CD4-positive, alpha-beta T cell (primary cell): ENCODE measurements at places on chromosomes 5 and 9.

GRCh38 chr9:96486386-96487028 lies 36.5 kb downstream of the HABP4 start:
- H3K4me1 ChIP-seq: no peaks in the 10 kb centered on the region
- H3K27ac ChIP-seq: no peak overlapping the region
- H3K36me3 ChIP-seq: peaks cover 69% of the 10 kb centered on the region
- H3K27me3 ChIP-seq: no peaks in the 10 kb centered on the region
- no peak overlapping the region for H3K4me3 ChIP-seq

DNA sequence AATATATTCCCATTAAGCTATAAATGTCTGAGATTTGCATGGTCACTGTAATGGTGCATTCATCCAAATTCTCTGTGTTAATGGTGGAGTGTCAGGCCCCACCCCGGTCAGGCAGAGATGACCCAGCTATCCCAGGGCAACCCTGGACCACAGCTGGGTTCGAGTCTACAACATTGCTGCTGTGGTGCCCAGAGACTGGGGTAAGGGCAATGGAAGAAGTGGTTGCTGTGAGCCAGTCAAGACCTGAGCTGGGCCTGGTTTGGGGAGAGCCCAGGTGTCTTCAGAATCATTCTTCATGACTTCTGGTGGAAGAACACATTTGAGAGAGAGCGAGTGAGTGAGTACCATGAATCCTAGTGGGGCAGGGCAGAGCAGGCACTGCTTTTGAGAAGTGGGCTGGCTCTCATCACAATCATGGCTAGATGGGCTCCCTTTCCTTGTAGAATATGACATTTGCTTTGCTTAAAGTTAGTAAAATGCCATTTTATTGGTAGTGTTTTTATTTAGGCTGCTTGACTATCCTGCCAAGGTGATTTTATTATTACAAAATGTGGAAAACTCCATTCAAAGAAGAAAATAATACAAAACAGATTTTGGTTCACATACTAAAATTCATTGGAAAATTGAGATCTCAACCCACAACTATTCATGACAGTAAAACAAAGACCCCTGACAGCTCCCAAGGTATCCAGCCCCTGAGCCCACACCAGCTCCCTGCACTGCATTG lies 125.8 kb upstream of the SLC25A48 start:
- H3K27me3 ChIP-seq: no peaks in the 10 kb centered on the region
- H3K4me3 ChIP-seq: no peak overlapping the region
- no peak for DNase-seq
- no peaks in the 10 kb centered on the region for H3K4me1 ChIP-seq
- H3K27ac ChIP-seq: no peak overlapping the region

GRCh38 chr5:35922468-35922867 lies 16.0 kb downstream of the CAPSL start:
- H3K4me3 ChIP-seq: no peak overlapping the region
- no peaks in the 10 kb centered on the region for H3K36me3 ChIP-seq
- H3K4me1 ChIP-seq: peaks cover 22% of the 10 kb centered on the region
- no peak overlapping the region for H3K27ac ChIP-seq

DNA sequence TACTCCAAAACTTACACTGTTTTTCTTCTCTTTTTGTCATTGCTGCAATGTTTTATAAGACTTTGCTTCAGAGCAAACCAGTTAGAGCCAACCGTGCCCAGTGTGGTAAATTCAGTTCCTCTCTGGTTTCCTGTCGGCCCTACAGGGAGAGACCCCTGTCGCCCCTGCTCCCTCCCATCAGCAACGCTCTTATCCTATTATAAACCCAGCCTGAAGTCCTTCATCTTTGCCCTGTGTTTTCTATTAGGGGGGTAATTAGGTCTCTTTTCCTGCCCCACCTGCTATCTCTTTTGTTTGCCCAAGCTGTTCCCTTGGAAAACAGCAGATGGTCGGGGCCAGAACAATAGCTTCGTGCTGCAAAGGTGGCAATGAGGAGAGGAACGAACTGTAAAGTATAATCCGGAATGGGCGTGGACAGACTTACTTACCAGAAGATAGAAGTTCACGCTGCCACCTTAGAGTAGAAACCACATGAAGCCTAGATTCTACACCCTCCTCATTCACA lies 21.4 kb upstream of the OTULINL start:
- H3K36me3 ChIP-seq: no peaks in the 10 kb centered on the region
- H3K4me1 ChIP-seq: peaks cover 20% of the 10 kb centered on the region
- H3K27me3 ChIP-seq: no peaks in the 10 kb centered on the region
- H3K4me3 ChIP-seq: no peak overlapping the region
- H3K27ac ChIP-seq: peak overlapping the region; percentile 30
- peak; percentile 21 for DNase-seq

- peaks cover 94% of the 10 kb centered on the region for H3K36me3 ChIP-seq
- no peak for DNase-seq
- no peaks in the 10 kb centered on the region for H3K4me1 ChIP-seq
- no peak overlapping the region for H3K27ac ChIP-seq
- H3K27me3 ChIP-seq: no peaks in the 10 kb centered on the region
These were observed 16.6 kb upstream of the ZDHHC11 start for GRCh38 chr5:867300-867870.

DNA sequence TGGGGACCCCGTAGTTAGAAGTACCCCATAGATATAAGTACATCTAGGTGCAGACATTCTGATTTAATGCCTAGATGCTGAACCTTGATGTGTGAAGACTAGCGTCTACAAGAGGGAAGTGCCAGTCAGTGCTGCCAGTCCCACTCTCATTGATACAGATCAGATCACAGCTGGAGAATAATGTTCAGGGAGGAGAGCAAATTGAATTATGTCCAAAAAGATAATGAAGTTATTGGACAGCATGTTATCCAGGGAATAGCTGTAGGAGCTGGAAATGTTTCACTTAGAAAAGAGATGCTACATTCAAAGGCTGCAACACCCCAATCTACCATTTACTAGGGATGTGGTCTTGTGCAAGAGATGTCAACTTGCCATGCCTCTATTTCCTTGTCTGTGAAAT lies 15.9 kb upstream of the RNF183 start:
- H3K4me3 ChIP-seq: no peak overlapping the region
- H3K27me3 ChIP-seq: no peaks in the 10 kb centered on the region
- H3K27ac ChIP-seq: no peak overlapping the region
- no peaks in the 10 kb centered on the region for H3K36me3 ChIP-seq

DNA sequence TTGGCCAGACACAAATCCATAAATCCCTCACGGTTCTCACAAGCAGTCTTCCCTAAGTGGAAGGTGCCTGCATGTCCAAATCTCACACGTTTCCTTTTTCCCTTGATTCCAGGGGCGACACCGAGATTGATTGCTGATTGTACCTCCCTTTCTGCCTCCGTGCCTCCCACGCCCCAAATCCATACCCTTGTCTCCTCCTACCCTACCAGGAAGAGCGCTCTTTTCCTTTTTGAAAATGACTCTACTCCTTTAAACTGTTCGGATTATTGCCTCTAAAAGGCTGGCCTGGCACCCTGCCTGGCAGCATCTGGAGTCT lies 4.5 kb downstream of the STC2 start:
- H3K4me1 ChIP-seq: peaks cover 11% of the 10 kb centered on the region
- H3K4me3 ChIP-seq: no peak overlapping the region
- H3K27me3 ChIP-seq: peaks cover 35% of the 10 kb centered on the region
- H3K36me3 ChIP-seq: no peaks in the 10 kb centered on the region
- no peak for DNase-seq

DNA sequence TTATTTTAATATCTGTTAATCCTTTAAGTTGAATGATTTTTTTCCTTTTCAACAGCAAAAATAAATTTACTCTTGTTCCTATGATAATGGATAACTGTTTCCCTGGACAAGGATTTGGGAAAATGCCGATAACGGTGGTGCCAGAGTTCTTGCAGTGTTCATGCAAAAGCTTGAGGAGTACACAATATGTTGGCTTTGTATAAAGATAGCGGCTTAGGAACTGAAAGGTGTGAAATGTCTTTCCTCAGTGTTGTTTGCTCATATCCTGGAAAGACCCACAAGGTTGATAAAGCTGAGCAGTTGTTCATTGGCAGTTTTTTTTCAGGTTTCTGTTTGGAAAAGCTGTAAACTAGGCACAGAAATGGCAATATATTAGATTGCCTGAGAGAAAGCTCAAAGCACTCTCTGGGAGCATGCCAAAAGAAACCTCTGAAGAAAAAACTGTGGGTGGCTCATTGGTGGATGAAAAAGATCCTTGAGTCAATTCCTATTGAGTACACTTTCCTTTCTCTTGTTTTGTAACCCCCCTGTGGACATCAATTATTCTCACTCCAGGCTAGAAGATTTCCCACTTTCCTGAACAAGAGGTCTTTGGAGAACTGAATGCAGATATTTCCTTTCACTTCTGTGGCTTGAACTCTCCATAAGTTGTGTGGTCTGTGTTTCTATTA lies 117.2 kb upstream of the RGMB start:
- H3K4me3 ChIP-seq: no peak overlapping the region
- H3K27ac ChIP-seq: no peak overlapping the region
- no peak for DNase-seq
- no peaks in the 10 kb centered on the region for H3K36me3 ChIP-seq
- no peaks in the 10 kb centered on the region for H3K27me3 ChIP-seq

GRCh38 chr9:72788966-72789735 lies 163.7 kb downstream of the ALDH1A1 start:
- H3K27me3 ChIP-seq: no peaks in the 10 kb centered on the region
- no peaks in the 10 kb centered on the region for H3K4me1 ChIP-seq
- no peak overlapping the region for H3K27ac ChIP-seq
- H3K4me3 ChIP-seq: no peak overlapping the region

- DNase-seq: no peak
- no peaks in the 10 kb centered on the region for H3K4me1 ChIP-seq
- peaks cover 3% of the 10 kb centered on the region for H3K36me3 ChIP-seq
- H3K4me3 ChIP-seq: no peak overlapping the region
- no peak overlapping the region for H3K27ac ChIP-seq
These were observed 131.9 kb downstream of the CWC27 start for GRCh38 chr5:64900618-64901017.

GRCh38 chr9:72954431-72955125 lies 1.7 kb upstream of the ALDH1A1 start:
- H3K4me3 ChIP-seq: no peak overlapping the region
- H3K36me3 ChIP-seq: no peaks in the 10 kb centered on the region
- DNase-seq: no peak
- H3K27me3 ChIP-seq: no peaks in the 10 kb centered on the region
- H3K27ac ChIP-seq: no peak overlapping the region

GRCh38 chr9:132531710-132532570 lies 50.5 kb upstream of the BARHL1 start:
- no peak overlapping the region for H3K27ac ChIP-seq
- H3K4me1 ChIP-seq: no peaks in the 10 kb centered on the region
- no peak for DNase-seq
- no peak overlapping the region for H3K4me3 ChIP-seq

- H3K27me3 ChIP-seq: peaks cover 3% of the 10 kb centered on the region
- no peak overlapping the region for H3K27ac ChIP-seq
- no peak for DNase-seq
- peaks cover 10% of the 10 kb centered on the region for H3K4me1 ChIP-seq
These were observed 72.7 kb downstream of the MRPL36 start for GRCh38 chr5:1726956-1727355.

- no peak overlapping the region for H3K27ac ChIP-seq
- no peak overlapping the region for H3K4me3 ChIP-seq
- no peaks in the 10 kb centered on the region for H3K27me3 ChIP-seq
- H3K4me1 ChIP-seq: no peaks in the 10 kb centered on the region
These were observed 79.3 kb downstream of the TLE1 start for GRCh38 chr9:81609782-81610739.

DNA sequence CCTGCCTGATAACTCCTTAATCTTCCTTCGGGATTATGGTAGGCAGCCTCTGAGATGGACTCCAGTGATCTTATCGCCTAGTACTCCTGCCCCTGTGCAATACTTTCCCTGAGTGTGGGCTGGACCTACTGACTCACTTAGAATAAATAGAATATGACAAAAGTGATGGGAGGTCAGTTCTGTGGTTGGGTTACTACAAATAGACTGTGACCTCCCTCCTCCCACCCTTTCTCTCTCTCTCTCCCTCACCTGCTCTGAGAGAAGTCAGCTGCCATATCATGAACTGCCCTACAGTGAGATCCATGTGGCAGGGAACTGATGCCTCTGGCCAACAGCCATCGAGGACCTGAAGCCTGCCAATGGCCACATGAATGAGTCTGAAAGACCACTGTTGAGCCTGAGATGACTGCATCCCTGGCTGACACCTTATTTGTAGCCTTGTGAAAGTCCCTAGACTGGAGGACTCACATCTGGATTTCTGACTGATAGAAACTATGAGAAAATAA lies 31.7 kb downstream of the NRG2 start:
- H3K27me3 ChIP-seq: no peaks in the 10 kb centered on the region
- H3K4me3 ChIP-seq: no peak overlapping the region
- H3K27ac ChIP-seq: no peak overlapping the region
- DNase-seq: no peak
- no peaks in the 10 kb centered on the region for H3K4me1 ChIP-seq
- no peaks in the 10 kb centered on the region for H3K36me3 ChIP-seq

GRCh38 chr5:76960004-76960625 lies 7.3 kb downstream of the CRHBP start:
- DNase-seq: no peak
- no peaks in the 10 kb centered on the region for H3K36me3 ChIP-seq
- H3K4me1 ChIP-seq: no peaks in the 10 kb centered on the region
- no peak overlapping the region for H3K27ac ChIP-seq
- H3K4me3 ChIP-seq: no peak overlapping the region

DNA sequence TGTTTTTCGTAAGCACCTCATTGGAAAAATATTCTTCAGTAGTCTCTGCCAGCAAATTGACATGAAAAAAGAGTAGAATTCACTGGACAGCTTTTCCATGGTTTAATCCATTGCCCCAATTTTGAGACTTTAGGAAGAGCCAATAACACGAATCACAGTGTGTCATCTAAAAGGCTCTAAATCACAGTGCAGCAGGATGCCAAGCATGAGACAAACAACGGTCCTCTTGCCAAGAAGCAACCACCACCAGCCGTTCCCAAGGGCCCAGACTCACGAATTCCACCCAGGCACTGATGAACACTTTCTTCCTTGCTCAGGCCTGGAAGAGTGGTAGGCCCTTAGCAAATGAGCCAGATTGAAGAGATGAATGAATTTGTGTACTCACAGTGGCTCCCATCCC lies 18.3 kb upstream of the IRX4 start:
- no peak overlapping the region for H3K4me3 ChIP-seq
- no peak for DNase-seq
- peaks cover 8% of the 10 kb centered on the region for H3K27me3 ChIP-seq
- no peak overlapping the region for H3K27ac ChIP-seq

GRCh38 chr9:31582071-31582470 lies 802.4 kb upstream of the ACO1 start:
- H3K27me3 ChIP-seq: no peaks in the 10 kb centered on the region
- DNase-seq: no peak

- H3K4me1 ChIP-seq: no peaks in the 10 kb centered on the region
- H3K36me3 ChIP-seq: no peaks in the 10 kb centered on the region
- H3K27ac ChIP-seq: no peak overlapping the region
- H3K27me3 ChIP-seq: no peaks in the 10 kb centered on the region
- no peak for DNase-seq
These were observed 860.1 kb upstream of the TYRP1 start for GRCh38 chr9:11833056-11833455.
